RWPE2 (cell line): ENCODE measurements at places on chromosomes 11 and 22.

GRCh38 chr11:73965076-73965763, 14.4 kb downstream of the DNAJB13 start:
- no peaks in the 10 kb centered on the region for H3K36me3 ChIP-seq
- no peaks in the 10 kb centered on the region for H3K4me1 ChIP-seq
- H3K27ac ChIP-seq: no peak overlapping the region
- DNase-seq: no peak

GRCh38 chr11:14144934-14145333, 182.4 kb downstream of the SPON1 start:
- H3K4me1 ChIP-seq: no peaks in the 10 kb centered on the region
- no peak for DNase-seq
- no peak overlapping the region for H3K4me3 ChIP-seq
- H3K36me3 ChIP-seq: no peaks in the 10 kb centered on the region
- H3K27me3 ChIP-seq: peaks cover 4% of the 10 kb centered on the region

DNA sequence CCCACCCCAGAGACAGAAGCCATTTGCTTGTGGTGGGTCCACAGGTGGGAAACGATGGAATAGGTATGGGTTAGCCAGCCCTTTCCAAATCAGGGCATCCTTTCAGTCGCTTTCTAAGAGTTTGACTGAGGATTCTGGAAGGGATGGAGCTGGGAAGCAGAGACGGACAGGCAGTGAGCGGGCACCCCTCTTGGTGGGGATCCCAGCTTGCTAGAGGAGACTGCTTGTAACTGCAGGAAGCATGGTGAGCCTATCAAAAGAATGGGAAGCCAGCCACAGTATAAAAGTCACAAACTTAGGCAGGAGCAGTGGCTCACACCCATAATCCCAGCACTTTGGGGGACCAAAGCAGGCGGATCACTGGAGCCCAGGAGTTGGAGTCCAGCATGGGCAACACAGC, 6.1 kb upstream of the PDGFB start:
- H3K27me3 ChIP-seq: no peaks in the 10 kb centered on the region
- peaks cover 35% of the 10 kb centered on the region for H3K4me1 ChIP-seq
- no peaks in the 10 kb centered on the region for H3K36me3 ChIP-seq
- H3K27ac ChIP-seq: no peak overlapping the region
- no peak for DNase-seq
- no peak overlapping the region for H3K4me3 ChIP-seq

DNA sequence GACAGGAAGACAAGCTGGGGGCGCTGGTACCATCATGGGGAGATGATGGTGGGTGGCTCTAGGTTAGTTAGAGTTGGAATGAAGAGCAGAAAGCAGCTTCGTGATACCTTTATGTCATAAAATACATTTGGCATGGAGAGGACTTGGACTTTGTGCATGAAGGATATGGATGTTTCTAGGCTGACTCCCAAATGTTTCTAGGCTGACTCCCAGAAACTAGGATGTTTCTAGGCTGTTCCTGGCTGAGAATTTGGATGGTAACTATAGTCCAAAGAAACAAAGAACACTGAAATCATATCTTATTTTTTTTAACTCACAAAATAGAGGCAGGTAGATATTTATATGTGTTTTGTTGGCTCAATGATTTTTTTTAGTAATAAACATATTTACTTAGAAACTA, 89.4 kb upstream of the VPREB1 start:
- H3K36me3 ChIP-seq: no peaks in the 10 kb centered on the region
- no peak overlapping the region for H3K27ac ChIP-seq
- H3K4me3 ChIP-seq: no peak overlapping the region

GRCh38 chr11:70153133-70153727, 49.9 kb upstream of the FADD start:
- H3K36me3 ChIP-seq: no peaks in the 10 kb centered on the region
- H3K4me3 ChIP-seq: no peak overlapping the region
- H3K4me1 ChIP-seq: peaks cover 9% of the 10 kb centered on the region
- no peak overlapping the region for H3K27ac ChIP-seq
- no peaks in the 10 kb centered on the region for H3K27me3 ChIP-seq

- H3K27ac ChIP-seq: no peak overlapping the region
- DNase-seq: no peak
- H3K4me1 ChIP-seq: peaks cover 7% of the 10 kb centered on the region
- H3K27me3 ChIP-seq: no peaks in the 10 kb centered on the region
- H3K36me3 ChIP-seq: no peaks in the 10 kb centered on the region
Measured at GRCh38 chr11:26837154-26837553, 115.3 kb upstream of the SLC5A12 start.

GRCh38 chr11:76279646-76280045, 73.3 kb upstream of the WNT11 start:
- DNase-seq: no peak
- H3K4me1 ChIP-seq: no peaks in the 10 kb centered on the region
- no peak overlapping the region for H3K4me3 ChIP-seq
- no peaks in the 10 kb centered on the region for H3K27me3 ChIP-seq
- no peaks in the 10 kb centered on the region for H3K36me3 ChIP-seq
- no peak overlapping the region for H3K27ac ChIP-seq

DNA sequence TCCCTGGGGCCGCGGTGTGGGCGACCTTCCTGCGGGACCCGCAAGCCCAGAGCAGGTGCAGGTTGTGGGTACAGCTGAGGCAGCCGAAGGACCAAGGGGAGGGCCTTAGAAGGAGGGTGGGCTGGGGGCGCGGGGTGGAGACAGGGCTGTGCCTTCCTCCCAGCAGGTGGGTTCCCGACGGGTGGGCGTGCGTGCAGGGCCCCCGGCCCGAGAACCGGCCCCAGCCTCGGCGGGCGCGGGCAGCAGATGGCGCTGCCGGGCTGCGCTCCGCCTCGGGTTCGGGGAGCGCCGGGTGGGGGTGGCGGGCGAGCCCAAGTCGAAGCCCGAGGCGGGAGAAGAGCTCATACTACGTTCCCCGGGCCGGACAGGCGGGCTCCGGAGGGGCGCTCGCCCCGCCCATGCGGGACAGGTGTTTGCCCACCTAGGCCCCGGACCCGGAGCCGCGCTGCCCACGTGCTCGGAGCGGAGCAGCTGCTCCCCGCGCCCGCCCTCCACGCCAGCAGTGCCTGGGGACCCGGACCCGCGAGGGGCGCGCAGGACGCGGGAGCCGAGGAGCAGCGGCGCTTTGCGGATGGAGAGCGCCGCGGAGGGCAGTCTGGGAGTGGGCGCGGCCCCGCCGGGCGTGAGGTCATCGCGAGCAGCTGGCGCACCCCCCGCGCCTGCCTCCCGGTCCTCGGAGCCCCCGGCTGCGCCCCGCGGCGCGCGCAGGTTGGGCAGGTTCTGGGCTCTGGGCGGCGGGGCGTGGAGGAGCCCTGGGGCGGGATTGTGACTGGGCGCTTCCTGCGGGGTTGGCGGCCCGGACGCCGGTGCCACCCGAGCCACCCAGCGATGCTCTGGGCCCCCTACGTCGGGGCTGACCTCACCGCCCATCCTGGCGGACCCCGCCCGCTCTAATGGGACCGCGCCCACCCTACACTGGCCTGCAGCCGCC, 25.3 kb downstream of the DUSP8 start:
- no peak overlapping the region for H3K27ac ChIP-seq

GRCh38 chr11:57049749-57050148, 61.0 kb downstream of the OR5AK2 start:
- H3K4me1 ChIP-seq: no peaks in the 10 kb centered on the region
- no peaks in the 10 kb centered on the region for H3K27me3 ChIP-seq
- H3K36me3 ChIP-seq: no peaks in the 10 kb centered on the region
- H3K27ac ChIP-seq: no peak overlapping the region
- H3K4me3 ChIP-seq: no peak overlapping the region
- no peak for DNase-seq

GRCh38 chr11:75851203-75851602, 36.2 kb downstream of the UVRAG start:
- H3K4me3 ChIP-seq: no peak overlapping the region
- H3K27me3 ChIP-seq: no peaks in the 10 kb centered on the region
- peaks cover 8% of the 10 kb centered on the region for H3K4me1 ChIP-seq
- peaks cover 9% of the 10 kb centered on the region; the same call in 1 of the 2 replicates for H3K36me3 ChIP-seq
- DNase-seq: no peak
- H3K27ac ChIP-seq: no peak overlapping the region

- H3K4me1 ChIP-seq: no peaks in the 10 kb centered on the region
- no peaks in the 10 kb centered on the region for H3K36me3 ChIP-seq
- no peak overlapping the region for H3K27ac ChIP-seq
- H3K4me3 ChIP-seq: no peak overlapping the region
Measured at GRCh38 chr11:93623179-93623578, 38.3 kb upstream of the CEP295 start.

GRCh38 chr11:36383195-36383594, 87.1 kb downstream of the PRR5L start:
- H3K27me3 ChIP-seq: no peaks in the 10 kb centered on the region

DNA sequence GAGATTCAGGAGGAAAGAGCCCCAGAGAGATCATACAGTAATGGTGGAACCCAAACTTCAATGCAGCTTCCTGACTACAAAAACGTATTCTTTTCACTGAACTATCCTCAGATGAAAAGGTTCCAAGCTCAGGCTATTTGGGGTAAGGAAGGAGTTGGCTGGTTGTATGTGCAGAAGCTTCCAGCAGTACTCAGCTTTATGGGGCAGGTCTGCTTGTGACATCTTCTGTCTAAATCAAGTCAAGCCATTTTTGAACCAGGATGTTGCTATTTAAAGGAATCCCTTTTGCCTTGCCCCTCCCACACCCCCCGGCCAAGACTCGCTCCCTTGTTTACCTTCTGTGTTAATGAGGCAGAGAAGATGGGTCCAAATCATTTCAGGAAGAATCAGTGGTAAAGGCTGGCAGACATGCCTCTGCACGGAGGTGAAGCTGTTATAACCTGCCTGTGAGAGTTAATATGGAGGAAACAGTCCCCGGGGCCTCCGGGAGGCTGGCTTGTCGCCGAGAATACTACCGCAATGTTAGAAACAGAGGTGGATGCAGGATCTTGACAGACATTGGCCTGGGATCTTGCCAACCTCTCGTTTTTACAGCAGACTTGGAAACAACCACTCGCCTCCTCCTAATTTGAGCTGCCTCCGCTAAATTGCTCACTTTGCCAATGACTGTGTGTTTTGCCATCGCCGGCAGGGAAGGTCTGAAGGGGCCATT, 45.4 kb downstream of the TIMP3 start:
- H3K27me3 ChIP-seq: no peaks in the 10 kb centered on the region
- H3K36me3 ChIP-seq: no peaks in the 10 kb centered on the region
- peak overlapping the region; percentile 2 for H3K27ac ChIP-seq
- no peak for DNase-seq
- H3K4me3 ChIP-seq: no peak overlapping the region
- peaks cover 6% of the 10 kb centered on the region for H3K4me1 ChIP-seq

GRCh38 chr11:6635082-6635932, 16.1 kb upstream of the TPP1 start:
- no peak overlapping the region for H3K27ac ChIP-seq
- no peaks in the 10 kb centered on the region for H3K36me3 ChIP-seq
- no peaks in the 10 kb centered on the region for H3K27me3 ChIP-seq
- no peaks in the 10 kb centered on the region for H3K4me1 ChIP-seq
